ENCODE measurements at places on chromosomes 7 and 10.
A peak's percentile ranks its signal among the peaks of the same experiment; 100 is the strongest.

DNA sequence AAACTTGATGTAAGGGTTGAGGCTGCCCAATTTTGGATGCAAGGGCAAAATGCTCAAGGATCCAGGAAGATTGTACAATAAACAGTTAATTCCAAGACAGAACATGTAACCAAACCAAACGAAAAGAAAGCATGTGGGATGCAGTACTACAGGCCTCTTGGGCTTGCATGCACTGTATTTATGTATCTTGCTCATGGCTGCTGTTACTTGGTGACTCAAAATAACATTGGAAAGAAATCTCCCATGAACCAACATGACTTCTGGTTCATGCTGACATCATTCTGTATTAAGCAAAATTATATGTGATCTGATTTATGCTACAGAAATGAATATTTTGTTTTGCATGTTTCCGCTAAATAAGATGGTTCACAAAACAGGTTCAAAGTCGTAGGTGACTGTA is 65.9 kb upstream of the FZD1 start:
- DNase-seq: no peak

GRCh38 chr7:81081616-81082015 is 162.8 kb upstream of the SEMA3C start:
- no peak for DNase-seq

DNA sequence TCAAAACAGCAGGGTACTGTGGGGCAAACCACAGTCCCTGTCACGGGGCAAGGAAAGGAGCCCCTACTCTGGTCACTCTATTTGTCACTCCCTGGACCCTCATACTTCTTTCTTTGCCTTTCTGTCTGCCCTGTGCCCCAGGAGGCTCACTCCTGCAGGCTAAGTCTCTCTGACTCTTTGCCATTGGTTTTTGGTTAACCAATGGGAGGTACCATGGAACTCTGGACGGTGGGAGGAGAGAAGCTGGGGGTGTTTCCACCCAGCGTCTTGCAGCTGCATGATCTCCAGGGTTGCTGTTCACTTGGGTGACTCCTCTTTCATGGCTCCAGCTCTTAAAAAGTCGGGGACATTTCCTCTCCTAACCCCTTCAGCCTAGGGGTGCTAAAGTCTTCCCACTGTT is 15.4 kb upstream of the EIF5AL1 start:
- no peak for DNase-seq

- DNase-seq: peak; percentile 69
These were observed 104.7 kb upstream of the KLF14 start for GRCh38 chr7:130838738-130839137.

DNA sequence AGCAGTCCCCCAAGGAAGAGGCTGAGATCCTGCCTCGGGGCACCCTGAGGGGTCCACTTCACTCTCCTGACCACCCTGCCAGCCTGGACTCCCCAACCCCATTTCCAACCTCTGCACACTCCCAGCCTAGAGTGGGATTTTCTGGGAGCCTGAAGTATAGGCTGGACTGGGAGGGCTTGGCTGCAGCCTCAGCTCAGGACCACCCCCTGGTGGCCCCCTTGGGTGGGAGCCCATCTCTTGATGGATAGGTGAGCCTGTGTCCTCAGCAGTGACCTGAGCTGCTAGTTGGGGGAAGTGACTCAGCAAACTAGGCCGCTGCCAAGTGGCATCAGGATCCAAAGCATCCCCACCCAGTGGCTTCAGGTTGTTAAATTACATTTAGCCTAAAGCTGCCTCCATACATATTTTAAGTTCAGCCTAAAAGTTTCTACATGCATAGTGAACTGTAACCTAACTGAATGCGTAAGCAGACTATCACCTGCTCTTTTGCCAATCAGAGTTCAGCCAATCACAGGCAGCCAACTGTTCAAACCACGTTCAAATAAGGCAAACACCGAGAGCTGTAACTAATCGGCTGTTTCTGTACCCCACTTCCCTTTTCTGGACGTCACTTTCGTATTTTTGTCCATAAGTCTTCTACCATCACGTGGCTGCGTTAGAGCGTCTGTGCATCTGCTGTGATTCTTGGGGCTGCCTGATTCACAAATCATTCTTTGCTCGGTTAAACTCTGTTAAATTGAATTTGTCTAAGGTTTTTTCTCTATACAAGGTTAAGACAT is 144.0 kb downstream of the PLPP4 start:
- no peak for DNase-seq

DNA sequence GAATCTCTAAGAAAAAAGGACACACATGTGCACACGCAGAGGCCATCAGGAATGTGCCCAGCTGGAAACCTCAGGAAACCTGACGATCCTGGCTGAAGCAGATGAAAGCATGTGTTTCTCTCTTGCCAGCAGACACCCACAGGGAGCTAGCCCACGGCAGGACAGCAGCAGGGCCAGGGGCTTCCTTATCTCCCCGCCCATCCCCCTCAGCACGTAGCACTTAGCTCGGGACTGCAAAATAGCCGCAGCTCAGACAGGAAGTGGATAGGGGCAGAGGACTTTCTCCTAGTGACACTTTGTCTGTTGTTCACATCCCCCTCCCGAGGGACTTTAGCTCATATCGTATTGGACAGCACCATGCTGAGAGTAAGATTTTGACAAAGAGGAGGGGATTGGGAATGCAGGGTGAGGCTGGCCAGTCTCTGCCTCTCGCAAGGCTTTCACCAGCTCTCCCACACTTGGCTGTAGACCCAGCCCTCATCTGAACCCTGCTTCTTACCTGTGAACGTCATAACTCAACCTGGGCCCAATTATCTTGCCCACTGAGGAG is 63.8 kb downstream of the MKI67 start:
- DNase-seq: no peak

DNA sequence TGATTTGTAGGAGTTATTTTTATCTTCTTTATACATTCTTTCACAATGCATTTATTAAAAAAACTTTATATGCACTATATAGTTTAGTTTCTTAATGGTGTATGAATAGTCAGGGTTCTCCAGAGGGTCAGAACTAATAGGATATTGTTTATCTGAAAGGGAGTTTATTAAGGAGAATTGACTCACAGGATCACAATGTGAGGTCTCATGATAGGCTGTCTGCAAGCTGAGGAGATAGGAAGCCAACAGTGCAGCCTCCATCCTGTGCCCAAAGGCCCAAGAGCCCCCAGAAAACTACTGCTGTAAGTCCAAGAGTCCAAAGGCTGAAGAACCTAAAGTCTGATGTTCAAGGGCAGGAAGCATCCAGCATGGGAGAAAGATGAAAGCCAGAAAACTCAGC is 192.8 kb upstream of the AHR start:
- DNase-seq: no peak

DNA sequence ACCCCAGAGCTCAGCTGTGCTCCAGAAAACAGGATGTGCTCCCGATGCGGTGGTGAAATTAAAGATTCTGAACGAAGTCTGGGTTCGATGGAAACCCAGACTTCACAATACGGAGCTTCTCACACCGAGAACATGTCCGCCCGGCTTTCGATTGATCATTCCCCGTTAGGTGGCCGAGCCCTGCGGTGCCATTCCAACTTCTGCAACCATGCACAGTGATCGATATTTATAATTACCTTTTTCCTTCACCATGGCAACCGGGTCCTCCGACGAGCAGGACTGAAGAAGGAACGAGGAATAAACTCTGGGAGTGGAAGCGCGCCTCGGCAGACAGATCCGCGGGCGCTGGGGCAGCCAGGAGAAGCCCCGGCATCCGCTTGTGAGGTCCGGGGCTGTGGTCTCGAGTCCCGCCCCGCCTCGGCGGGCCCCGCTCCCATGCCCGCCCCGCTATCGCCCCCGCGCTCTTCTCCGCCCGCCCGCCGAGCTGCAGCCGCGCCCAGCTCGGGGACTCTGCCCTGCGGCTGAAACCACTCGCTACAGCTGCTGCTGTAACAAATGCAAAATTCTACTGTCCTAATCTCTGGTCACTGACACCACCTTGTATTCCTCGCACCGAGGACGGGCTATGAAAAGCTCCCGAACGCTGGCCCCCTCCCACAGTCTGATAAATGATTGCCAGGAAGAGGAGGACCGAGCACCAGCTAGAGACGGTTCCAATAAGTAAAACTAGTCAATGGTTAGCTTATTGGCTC is 26.2 kb downstream of the ABLIM1 start:
- DNase-seq: peak; percentile 45

DNA sequence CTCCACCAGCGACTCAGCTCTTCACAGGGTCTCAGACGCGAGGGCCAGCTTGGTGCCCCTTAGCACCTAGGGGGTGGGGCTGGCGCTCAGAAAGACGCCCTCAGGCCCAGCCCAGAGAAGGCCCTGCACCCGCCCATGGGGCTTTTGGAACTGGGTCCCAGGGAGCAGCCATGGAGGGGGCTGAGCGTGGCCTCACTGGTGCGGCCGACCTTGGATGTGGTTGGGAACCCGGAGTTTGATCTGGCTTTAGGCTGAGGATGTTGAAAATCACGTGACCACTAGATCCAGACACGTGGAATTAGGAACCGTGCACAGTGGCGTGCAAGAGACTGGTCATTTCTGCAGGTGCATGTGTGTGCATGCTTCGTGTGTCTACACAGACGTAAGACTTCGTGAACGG is 185.4 kb downstream of the DNAJB6 start:
- DNase-seq: no peak

GRCh38 chr10:43287056-43288007 is 20.5 kb upstream of the RASGEF1A start:
- peak; percentile 33 for DNase-seq

- no peak for DNase-seq
These were observed 16.4 kb upstream of the C10orf105 start for GRCh38 chr10:71735709-71736569.

DNA sequence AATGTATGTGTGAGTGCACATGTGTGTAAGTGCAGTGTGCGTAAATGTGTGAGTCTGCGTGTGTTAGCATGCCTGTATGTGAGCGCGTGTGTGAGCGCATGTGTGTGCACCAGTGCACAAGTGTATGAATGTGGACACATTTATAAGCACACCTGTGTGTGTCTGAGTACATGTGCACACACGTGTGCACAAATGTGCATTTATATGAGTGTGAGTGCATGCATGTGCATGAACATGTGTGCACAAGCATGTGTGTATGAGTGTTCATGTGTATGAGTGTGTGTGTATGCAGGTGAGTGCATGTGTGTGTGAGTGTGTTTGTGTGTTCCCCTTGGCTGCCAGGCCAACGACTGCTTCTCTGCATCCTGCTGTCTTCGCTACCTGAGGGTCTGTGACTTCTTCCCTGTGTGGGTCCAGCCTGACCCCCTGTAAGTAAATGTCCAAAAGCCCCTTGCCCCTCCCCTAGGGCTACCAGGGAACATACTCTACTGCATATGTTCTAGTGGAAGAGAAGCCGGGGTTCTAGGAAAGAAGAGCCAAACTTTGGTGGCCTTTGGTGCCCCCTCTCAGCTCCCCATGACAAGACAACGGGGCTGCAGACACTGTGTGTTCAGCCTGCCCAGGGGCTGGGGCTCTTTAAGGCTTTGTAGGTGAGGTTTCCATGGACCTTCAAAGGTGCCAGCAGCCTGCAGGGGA is 17.0 kb downstream of the GOLGA7B start:
- no peak for DNase-seq

DNA sequence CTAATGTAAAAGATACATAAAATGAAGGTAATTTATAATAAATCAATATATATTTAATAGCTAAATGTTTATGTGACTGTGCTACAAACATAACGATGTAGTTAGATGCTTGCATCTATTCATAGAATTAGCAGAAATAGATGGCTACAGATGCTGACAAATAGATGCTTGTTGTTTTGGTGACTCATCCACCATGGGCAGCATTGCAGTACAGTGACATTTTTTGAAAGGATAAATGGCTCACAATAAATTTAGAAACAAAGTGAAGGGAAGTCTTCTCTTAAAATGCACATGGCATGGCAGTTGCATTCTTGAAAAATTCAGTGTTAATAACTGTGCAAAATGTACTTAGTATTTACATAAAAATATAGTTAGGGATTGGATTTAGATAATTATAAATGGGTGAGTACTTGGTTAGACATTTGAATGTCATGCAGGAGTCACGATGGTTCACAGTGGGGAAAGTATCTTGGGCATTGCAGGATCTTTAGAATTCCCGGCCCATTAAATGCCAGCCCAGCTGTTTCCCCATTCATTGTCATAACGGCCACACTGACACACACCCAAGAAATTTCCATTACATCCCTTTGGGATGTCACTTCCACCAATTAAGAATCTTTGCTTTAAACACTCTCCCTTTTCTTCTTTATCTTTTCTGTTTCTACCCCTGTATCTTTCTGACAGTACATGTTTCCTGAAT is 564.1 kb downstream of the ATRNL1 start:
- DNase-seq: no peak

- peak; percentile 6 for DNase-seq
These were observed 575.6 kb downstream of the ARL4A start for GRCh38 chr7:13262929-13263530.

DNA sequence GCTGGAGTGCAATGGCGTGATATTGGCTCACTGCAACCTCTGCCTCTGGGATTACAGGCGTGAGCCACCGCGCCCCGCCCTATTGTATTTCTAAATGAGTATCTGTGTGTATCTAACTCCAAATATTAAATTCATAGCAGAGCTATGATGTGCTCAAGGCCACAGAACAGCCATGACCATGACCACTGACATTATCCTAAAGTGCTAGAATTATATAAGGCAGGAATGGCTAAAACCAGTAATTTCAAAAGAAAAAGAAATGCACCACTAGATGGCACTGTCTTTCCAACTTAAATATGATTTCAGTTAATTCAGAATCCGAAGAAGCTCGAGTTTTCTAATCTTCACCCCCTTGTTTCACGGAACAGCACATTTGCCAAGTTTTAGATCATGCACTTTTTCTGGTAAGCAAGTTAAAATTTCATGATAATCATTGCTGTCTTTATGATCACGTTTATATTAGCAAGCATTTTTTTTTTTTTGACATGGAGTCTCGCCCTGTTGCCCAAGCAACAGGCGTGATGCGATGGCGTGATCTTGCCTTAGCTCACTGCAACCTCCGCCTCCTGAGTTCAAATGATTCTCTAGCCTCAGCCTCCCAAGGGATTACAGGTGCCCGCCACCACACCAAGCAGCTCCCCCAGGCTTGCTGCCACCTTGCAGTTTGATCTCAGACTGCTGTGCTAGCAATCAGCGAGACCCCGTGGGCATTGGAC is 65.3 kb downstream of the OR13A1 start:
- DNase-seq: peak; percentile 44

- DNase-seq: peak; percentile 22
These were observed 1.6 kb downstream of the TAC1 start for GRCh38 chr7:97733276-97734161.

- DNase-seq: no peak
These were observed 43.7 kb upstream of the SLIT1 start for GRCh38 chr10:97229322-97230015.

DNA sequence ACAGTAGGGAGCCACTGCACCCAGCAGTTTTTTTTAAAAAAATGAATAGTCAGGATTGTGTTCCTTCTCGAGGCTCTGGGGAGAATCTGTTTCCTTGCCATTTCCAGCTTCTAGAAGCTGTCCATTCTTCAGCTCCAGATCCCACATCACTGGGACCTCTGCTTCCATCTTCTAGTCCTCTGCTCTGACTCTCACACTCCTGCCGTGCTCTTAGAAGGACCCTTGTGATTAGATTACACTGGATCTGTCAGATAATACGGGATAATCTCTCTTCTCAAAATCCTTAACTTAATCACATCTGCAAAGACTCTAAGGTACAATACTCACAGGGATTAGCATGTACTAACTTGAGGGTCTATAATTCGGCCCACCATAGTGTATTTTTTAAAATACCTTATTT is 158.9 kb upstream of the SP4 start:
- no peak for DNase-seq

- no peak for DNase-seq
These were observed 7.5 kb upstream of the CALD1 start for GRCh38 chr7:134771889-134772288.

GRCh38 chr10:71212318-71213126 is at the start of gene UNC5B:
UNC5B (plus strand) TSS chr10:71212570; CDS start chr10:71212986, 416 bp downstream.
- peak; percentile 74 for DNase-seq

All from GM13977 (cell line).